ENCODE measurements at places on chromosomes 7 and 10.

DNA sequence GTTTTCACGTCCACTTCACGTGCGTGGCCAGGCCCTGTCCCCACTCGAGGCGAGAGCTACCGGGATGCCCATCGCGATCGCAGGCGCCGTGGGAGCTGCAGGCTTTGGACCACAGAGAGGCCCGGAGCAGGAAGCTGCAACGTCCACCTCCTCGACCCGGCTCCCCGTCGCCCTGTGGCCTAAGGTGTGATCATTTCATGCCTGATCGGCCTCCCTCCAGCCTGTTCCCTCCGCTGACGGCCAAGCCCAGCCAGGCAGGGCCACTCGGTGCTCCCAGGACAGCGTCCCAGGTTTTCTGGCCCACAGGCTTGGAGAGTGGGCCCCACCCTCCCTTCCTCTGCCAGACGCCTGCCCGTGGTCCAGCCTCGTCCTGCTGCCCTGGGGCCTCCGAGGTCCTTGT is 19.6 kb downstream of the KNDC1 start:
- peak; percentile 26 for DNase-seq

GRCh38 chr10:110864662-110865140 is 7.0 kb upstream of the PDCD4 start:
- DNase-seq: no peak

GRCh38 chr10:128286762-128287500 is 160.7 kb upstream of the MKI67 start:
- peak; percentile 20 for DNase-seq

GRCh38 chr7:22786290-22786932 is 36.2 kb downstream of the TOMM7 start:
- DNase-seq: peak; percentile 31

DNA sequence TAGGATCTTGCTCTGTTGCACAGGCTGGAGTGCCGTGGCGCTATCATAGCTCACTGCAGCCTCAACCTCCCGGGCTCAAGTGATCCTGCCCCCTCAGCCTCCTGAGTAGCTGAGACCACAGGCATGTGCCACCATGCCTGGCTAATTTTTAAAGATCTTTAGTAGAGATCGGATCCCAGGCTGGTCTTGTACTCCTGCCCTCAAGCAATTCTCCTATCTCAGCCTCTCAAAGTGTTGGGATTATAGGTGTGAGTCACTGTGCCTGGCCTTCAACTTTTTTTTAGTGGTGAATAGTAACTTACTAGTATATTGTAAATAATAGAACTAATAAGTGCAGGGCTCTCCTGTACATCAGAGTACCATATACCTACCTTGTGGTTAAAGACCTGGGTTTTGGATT is 52.1 kb upstream of the LMTK2 start:
- peak; percentile 8 for DNase-seq

DNA sequence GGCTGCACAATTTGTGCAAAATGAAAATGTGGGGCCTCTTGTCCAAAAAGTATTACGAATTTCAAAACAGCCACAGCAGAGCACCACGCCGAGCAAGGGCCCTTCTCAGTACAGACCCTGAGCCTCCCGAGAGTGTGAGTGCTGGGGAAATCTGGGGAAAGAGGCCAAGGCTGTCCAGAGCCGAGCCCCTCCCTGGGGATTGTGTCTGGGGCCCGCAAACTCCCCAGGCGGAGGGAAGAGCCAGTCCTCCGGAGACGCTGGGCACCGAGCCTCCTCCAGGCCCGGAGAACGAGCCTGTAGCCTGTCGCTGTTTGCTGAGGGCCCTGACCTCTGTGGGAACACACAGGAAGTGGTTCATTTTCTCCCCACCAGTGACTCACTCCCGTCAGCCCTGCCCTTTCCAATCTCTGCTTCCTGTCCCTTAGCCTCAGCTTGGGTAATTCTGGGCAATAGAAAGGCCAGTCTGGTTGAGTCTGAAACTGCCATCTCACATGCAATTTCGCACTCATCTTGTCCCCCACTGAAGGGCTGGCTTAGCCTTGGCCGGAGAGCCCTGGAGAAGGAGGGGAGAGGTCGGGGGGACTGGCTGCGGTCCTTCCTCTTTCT is 19.5 kb upstream of the GNA12 start:
- DNase-seq: peak; percentile 77

DNA sequence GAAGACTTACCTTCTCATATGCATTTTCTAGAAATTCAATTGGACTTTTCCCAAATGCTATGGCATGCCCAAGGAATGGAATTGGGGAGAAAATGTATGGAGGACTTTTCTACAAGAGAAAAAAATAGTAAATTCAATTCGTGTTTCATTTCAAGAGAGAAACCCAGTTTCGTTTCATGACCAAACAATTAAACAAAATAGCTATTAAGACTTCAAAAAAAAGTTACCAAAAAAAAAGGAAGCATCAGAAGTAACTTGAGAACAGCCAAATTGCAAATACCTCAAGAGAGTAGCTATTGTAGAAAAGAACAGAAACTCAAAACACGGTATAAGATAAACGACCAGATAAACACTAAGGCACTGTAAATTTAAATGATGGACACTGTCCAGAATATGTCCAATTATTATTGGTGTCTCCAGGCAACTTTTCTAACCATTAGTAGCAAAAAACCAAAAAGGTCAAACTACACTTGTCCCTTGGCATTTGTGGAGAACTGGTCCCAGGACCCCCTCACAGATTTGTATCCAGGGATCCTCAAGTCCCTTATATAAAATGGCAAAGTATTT is 2.4 kb downstream of the CYP51A1 start:
- no peak for DNase-seq

DNA sequence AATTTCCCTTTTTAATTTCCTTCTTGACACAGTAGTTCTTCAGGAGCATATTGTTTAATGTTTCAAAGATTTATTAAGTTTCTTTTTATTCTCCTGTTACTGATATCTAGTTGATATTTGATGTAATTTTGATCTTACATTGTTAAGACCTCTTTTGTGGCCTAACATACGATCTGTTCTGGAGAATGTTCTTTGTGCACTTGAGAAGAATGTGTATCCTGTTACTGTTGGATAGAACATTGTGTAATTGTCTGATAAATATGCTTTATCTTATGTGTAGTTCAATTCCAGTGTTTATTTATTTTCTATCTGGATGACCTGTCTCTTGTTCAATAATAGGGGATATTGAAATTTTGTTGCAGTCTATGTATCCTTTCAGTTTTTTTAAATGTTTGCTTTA is 106.7 kb downstream of the ITGB1 start:
- DNase-seq: no peak

DNA sequence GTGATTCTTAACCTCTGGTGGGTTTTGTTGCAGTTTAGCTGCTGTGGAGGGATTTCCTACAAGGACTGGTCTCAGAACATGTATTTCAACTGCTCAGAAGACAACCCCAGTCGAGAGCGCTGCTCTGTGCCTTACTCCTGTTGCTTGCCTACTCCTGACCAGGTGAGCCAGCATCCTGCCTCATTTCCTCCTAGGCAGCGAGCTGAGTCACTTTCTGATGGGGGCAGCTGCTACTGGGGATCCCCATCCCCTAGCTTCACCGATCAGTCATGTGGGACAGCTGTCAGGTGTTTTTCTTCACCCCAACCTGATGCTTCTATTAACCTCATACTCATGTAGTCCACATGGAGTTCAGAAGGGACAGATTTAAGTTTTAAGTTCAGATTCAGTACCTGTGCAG is 21.7 kb upstream of the SMO start:
- DNase-seq: no peak

DNA sequence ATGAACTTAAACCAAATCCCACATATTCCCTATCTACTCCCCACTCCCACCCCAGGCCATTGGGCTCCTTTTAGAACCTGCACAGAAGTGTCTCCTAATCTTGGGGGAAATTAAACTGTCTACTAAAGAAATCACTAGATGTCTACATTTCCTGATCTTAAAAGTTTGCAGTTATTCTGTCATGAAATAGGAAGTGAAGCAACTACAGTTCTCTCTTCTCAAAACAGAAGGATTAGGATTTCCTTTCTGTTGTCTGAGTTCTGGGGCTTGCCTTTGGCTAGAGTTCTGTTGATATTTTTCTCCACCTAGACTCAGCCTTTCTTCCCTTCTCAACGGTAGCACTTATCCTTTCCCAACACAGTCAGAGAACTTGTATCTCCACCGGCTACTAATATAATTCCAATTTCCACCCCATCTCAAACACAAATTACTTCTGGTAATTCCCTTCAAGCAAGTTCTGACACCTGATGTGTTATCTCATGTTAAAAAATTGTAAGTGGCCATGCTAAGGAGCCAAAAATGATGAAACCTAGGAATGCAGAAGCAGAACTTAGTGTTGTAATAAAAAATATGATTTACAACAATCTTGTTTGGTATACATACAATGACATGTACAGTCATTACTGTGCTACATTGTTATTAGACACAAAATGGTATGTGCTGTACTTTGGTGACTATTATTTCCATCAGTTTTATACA is 12.1 kb downstream of the OR9A4 start:
- DNase-seq: no peak

DNA sequence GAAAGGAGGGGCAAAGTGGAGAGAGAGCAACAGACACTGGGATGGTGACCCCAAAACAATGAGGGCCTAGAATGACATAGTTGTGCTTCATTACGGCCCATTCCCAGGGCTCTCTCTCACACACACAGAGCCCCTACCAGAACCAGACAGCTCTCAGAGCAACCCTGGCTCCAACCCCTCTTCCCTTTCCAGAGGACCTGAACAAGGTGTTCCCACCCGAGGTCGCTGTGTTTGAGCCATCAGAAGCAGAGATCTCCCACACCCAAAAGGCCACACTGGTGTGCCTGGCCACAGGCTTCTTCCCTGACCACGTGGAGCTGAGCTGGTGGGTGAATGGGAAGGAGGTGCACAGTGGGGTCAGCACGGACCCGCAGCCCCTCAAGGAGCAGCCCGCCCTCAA is 20.7 kb downstream of the PRSS2 start:
- DNase-seq: no peak

GRCh38 chr7:22765609-22766008 is 38.6 kb downstream of the IL6 start:
- no peak for DNase-seq

DNA sequence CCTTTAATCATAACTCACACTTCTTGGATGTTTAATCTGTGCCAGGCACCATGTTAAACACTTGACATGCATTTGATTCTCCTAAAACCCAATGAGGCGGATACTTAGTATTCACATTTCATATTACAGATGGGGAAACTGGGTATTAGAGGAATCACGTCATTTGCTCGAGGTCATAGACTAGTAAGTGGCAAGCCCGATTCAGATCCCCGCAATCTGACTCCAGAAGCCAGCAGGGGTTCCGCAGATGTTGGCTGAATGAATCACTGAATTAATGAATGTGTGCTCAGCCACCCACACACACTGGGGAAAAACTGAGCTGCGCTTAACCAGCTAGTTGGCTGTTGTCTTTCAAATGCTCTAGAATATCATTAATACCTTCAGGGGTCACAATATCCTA is 22.5 kb upstream of the ENO4 start:
- DNase-seq: no peak

GRCh38 chr7:55504093-55504859 is 68.0 kb downstream of the VOPP1 start:
- DNase-seq: peak; percentile 20

- no peak for DNase-seq
Measured at GRCh38 chr7:87151729-87152111, 533 bp upstream of the DMTF1 start.

GRCh38 chr10:5698062-5698461 is 13.4 kb downstream of the TASOR2 start:
- no peak for DNase-seq

DNA sequence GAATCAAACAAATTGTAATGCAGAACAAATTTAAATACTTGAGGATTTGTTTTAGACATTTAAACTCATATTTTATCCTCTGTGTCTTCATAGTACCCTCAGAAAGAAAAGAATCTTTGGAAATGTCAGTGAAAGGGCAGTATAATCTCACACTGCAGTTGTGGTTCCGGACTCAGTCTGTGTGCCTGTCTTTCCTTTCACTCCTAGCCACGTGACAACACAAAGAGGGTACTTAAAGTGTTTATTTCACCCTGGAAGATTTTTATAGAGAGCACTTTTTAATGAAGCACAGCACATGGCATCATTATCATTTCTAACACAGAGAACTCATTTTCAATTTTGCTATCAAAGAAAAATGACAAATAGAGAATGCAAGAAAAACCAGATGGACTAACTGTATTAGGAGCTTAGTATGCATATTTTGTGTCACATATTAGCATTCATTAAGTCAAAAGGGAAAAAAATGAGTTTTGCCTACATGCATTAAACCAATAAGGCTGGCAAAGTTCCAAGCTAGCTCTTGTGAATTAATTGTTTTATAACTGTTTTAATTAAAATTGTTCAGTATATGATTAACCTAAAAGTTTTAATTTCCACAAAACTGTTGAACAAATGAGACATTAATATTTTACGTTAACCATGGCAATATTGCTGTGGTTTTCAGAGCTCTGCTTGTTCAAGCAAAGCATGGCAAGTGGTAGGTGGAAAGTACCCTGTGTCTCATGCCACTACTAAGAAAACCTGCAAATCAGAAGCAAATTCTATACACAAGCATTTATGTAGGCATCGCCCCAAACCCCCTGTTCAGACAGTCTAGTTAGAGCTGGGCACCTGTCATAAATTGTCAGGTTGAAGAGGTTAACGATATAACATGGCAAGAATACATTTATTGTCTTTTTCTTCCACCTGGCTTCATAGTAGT is 65.9 kb downstream of the AUTS2 start:
- no peak for DNase-seq

GRCh38 chr7:16803881-16804673 is 722 bp downstream of the AGR2 start:
- DNase-seq: no peak

DNA sequence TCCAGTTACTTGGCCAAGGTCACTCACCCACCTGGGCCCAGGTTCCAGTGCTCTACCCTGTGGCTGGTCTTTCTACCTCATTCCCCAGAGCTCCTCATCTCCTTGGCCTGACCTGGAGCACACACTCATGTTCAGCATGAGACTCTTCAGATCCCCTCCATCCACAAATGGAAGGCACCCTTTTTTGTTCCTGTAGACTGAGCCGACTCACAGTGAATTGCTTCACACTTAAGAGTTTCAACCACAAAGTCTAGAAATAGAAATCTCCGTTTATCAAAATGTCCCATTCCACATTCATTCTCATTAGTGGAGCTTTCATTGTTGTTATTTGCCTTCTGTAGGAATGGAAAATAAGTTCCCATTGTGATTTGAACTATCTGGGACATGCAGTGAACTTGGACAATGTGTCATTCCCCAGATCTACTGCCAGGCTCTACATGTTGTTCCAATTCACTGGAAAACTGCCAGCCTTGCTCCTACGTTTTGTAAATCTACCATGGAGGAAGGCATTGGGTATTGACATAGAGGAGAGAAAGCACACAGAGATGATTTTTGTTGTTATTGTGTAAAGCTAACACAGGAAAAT is 125.3 kb upstream of the CELF2 start:
- DNase-seq: no peak

GRCh38 chr10:6133331-6134098 is 44.7 kb downstream of the RBM17 start:
- peak; percentile 25 for DNase-seq

- peak; percentile 64 for DNase-seq
Measured at GRCh38 chr10:59895629-59896116, 10.7 kb downstream of the CCDC6 start.

DNA sequence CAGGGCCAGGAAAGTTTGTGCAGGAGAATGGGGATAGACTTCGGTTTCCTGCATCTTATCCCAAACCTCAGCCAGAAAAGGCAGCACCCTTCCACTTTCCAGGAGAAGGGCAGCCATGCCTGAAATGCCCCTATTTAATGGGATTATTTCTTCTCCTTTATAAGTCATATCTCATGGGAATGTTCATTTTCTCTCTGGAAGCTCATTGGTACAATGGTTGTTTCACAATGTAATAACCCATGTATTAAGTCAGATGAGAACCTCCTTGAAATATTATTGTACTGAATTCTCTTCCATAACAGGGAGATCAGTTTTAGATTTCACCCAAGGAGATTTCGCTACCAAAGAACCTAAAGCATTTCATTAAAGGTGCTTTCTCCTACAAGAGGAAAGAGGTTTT is 457.5 kb downstream of the KCNMA1 start:
- no peak for DNase-seq
